GM20000 (cell line): ENCODE measurements at places on chromosomes 16 and 17.

- DNase-seq = no peak
These were observed 320 bp upstream of the KRTAP4-2 start for GRCh38 chr17:41178341-41178740.

GRCh38 chr17:32627239-32627996 lies 140.6 kb downstream of the CDK5R1 start:
- no peak for DNase-seq

DNA sequence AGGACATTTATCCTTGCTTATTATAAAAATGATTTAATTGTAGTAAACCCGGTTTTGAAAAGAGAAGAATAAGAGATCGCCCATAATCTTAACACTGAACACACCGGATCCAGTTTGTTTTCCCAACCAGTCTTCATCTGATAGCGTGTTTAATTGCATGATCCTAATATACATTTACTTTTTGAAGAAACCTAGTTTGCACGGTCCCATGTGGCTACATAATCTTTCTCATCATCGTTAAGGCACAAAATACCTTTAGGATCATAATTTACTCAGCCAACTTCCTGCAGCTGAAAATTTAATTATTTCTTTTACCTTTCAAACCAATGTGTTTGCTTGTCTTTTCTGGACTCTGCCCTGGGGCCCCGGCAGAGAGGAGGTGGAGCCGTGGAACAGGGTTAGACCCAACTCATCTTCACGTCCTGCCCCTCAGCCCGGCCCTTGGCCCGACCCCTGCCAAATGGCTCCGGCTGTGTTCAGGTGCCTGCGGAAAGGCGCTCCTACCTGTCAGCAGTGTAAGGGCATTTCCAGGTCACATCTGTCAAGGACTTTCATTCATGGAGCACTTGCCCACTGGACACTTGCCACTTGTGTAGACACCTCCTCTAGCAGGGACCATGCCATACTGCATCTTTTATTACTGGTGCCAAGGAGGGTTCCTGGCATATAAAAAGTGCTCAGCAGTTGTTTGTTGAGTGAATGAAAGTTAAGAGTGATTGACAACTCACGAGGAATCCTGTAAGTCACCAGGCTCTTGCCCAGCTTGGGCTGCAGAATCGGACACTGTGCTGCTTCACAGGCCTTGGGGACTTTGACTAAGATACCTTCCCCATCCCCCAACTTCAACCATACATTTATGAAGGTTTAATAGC lies 28.6 kb downstream of the SMARCE1 start:
- no peak for DNase-seq

GRCh38 chr17:69878661-69879060 lies 196.4 kb upstream of the KCNJ16 start:
- no peak for DNase-seq

- DNase-seq = no peak
These were observed 30.1 kb downstream of the ABCA8 start for GRCh38 chr17:68924793-68925720.

GRCh38 chr17:62109378-62109902 lies 44.4 kb upstream of the MED13 start:
- DNase-seq = peak; percentile 85

DNA sequence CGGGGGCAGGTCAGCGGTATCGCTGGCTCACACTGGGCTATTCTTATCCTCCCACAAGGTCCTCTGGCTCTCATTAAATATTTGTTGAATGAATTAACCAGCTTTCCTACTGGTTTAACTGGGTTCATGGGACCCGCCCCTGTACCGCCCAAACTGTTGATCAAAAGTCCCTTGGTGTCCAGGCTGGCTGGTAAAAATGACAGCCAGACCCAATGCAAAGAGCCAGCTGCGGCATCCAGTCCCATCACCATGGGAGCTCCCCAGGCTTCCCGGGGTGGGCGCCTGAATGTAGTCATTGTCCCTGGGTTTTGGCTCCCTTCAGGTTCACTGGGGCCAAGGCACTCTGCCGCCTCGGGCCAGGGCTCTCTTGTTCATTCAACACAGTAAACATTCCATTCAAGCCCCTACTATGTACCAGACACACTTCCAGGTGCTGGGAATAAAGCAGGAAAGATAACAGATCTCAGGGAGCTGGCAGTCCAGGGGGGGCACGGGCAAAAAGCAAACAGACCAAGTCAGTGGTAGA lies 11.7 kb upstream of the ATP2C2 start:
- no peak for DNase-seq

DNA sequence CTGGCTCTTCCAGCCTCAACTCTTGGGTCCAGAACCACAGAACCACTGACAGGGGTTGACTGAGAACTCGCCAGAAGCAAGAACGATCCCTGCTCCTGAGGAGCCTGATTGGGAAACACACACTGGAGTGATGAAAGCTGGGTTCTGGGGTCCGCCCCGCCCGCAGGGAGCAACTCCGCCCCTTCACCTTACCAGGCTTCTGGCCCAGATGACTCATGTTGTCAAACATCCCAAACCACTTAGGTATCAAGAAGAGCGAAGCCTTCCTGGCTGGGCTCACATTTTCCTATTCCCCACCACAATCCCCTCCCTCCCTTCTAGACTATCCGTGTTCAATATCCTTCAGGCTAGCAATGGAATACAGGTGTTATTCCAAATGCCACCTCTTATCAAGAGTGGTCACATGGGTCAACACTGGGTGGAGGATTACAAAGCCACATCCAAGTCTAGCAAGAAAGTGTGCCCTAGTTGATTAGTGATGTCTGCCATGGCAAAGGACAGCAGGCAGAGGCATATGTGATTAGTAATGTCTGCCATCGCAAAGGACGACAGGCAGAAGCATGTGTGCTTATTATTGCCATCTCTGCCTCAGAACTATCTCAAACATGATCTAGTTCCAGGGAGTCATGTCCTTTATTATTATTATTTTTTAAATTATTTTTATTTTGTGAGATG lies 70.5 kb downstream of the TIMM22 start:
- DNase-seq = no peak

- DNase-seq = peak; percentile 92
These were observed at the start of gene PITPNC1 for GRCh38 chr17:67376737-67377487. Gene PITPNC1 (plus strand): TSS chr17:67377281.

DNA sequence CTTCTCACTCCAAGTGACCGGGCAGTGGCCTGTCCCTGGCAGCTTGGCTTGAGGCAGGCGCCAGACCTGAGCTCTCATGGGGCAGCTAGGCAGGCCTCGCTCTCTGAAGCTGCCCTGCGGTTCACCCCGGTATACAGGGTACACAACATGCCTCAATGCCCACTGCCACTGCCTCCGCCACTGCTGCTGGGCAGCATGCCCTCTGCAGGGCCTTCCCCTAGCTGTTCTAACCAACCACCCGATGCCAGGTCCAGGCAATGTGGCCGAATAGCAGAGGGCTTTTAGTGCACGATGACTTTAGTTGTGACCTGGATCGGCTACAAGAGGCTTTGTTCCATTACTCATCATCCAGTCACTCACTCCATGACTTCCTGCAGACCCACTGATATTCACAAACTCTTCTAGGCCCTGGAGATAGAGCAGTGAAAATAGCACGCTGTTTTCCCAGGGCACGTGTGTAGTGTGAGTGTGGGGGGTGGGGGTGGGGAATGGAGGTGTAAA lies 19.7 kb downstream of the CDC42EP4 start:
- no peak for DNase-seq

GRCh38 chr16:68636064-68636560 lies 9.0 kb upstream of the CDH3 start:
- peak; percentile 1 for DNase-seq

DNA sequence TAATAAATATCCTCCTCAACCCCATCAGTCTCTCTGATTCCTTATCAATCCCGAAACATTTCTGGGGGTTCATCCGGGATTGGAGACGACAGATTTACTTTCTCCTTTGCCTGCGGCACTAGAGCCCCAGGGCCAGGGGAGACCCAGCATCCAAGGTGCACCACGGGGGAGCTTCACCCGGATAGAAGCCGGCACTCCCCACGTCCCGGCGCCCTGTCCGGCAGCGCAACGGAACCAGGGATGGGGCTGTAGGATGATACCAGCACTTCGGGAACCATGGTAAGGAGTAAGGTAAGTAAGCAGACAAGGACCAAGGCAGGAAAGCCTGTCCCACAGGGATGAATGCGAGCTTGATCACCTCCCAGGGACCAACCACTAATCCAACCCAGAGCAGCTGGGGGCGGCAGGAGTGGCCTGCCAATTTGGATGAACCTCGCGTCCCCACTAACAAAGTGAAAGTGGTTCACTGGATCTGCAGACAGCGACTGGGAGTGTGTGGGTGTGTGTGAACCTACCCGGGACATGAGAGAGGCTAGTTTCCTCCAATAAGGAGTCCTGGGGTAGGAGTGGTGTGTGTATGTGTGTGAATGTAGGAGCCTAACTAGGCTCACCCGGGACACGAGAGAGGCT lies 11.9 kb downstream of the POLR3K start:
- DNase-seq = no peak

DNA sequence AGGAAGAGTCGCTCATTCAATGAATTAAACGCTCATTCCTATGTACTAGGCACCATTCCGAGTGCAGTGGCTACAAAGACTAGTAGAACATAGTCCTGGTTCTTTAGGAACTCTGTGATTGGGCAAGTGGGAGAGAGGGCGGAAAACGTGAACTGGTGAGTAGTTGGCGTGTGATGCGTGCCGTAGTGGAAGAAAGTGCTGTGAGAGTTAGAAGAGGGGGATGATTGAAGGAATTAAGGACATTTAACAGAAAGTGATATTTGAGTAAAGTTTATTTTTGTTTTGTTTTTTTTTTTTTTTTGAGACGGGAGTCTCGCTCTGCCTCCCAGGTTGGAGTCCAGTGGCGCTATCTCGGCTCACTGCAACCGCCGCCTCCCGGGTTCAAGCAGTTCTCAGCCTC lies 7.9 kb upstream of the SLFN14 start:
- DNase-seq = no peak

GRCh38 chr17:81807839-81808238 lies 3.9 kb downstream of the GCGR start:
- no peak for DNase-seq

DNA sequence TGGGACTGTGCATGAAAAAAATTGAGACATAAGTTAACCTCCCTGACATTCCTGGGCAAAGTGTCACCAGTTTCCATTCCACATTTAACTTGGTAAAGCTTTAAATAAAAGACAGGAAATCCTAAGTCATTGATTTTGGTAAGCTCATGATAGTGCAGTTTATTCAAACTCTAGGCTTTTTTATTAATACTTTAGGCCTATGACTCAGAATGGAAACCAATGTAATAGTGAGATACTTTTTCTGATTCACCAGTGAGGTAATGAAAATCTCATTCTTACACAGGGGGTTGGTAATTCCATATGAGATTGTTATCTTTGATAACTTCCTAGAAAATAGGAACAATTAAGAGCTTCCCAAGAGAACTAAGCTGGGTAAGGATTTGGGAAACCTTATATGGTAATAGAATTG lies 91.1 kb downstream of the NLK start:
- DNase-seq = no peak

DNA sequence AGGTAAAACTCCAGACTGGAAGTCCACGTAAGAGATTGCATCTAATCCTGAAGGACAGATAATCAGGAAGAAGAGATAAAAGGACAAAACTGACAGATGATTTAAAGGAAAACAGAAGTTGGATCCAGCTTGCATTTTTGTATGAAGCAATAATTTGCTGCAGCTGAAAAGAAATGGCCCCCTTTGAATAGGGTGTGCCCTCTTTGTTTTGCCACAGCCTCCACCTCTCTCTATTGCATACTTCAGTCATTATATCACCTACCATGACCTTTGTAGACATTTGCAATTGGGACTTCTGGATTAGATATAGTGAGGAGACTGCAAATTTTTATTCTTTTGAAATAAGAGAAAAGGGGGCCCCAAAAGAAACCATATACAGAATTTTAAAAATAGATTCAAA lies 8.1 kb downstream of the NOG start:
- no peak for DNase-seq

DNA sequence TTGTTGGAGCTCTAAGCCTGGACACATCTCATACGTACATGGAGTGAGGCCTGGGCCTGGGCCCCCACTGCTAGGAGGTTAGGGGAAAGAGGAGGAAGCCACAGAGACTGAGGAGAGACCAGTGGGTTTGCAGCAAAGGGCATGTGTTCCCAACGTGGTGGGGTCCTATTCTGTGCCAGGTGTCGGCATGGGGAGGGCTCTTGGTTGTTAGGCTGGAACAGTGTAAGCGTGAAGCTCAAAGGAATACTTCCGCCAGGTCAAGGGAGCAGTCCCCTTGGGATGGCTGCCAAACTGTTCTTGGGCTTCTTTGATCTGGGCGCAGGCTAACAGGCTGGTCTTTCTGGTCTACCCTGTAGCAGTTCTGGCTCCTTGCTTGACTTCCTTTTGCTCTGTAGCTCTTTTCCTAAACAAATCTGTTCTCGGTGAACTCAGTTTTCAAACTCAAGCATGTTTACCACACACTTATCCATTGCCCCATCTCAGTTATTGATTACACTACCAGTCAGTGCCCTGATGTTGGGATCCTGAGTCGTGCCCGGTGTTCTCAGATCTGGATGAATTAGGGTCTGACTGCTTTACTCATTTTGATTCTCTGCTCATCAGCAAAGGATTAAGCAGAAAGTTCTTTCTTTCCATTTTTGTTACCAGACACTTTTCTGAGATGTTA lies 36.4 kb downstream of the GPT2 start:
- DNase-seq = no peak

GRCh38 chr16:5781436-5781835 lies 683.8 kb upstream of the EEF2KMT start:
- no peak for DNase-seq

GRCh38 chr17:29622337-29623282 lies at the start of gene CORO6:
Gene CORO6 (minus strand): TSS chr17:29622912. CDS start chr17:29621421, 1,491 bp downstream.
- peak; percentile 84 for DNase-seq

DNA sequence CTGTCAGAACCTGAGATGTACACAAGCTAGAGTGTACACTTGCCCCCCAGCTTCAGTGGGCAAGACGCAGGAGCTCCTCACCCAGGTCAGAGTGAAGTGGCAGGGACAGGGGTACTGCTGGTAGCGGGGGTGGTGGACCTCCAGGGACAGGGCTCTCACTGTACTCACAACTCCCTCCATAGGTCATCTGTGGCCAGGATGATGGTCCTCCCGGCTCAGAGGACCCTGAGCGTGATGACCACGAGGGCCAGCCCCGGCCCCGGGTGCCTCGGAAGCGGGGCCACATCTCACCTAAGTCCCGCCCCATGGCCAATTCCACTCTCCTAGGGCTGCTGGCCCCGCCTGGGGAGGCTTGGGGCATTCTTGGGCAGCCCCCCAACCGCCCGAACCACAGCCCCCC lies 2.7 kb downstream of the NXPH3 start:
- DNase-seq = no peak

- DNase-seq = no peak
These were observed 3.2 kb upstream of the KRT20 start for GRCh38 chr17:40888196-40888720.

DNA sequence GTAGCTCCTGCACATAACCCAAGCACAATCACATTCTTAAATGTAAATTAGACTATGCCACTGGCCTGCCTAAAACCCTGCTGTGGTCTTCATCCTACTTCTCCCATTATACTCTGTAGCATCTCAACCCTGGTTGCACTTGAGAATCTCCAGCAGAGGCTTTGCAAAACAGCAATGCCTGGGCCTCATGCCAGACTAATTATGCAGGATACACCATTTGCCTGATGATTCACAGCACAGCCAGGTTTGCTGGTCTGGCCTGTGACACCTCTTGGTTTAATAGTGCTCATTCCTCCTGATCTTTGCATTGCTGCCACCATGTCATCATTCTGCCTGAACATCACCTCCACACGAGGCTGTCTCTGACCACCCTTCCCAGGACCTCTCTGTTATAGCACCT lies 491.9 kb upstream of the TOM1L1 start:
- no peak for DNase-seq
